ENCODE measurements at places on chromosomes 3 and 15.

- DNase-seq = no peak
Measured at GRCh38 chr3:49724586-49724985, 835 bp upstream of the GMPPB start.

GRCh38 chr15:72368325-72368724, 7.5 kb downstream of the HEXA start:
- no peak for DNase-seq

DNA sequence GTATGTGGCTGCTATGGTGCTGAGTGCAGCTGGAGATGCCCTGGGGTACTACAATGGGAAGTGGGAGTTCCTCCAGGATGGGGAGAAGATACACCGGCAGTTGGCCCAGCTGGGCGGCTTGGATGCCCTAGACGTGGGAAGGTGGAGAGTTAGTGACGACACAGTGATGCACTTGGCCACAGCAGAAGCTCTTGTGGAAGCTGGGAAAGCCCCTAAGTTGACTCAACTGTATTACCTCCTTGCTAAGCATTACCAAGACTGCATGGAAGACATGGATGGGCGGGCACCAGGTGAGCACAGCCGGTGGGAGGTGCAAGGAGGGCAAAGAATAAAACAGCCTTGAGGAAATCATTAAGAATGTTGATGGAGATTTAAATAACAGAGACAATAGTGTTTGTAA, 2.9 kb downstream of the ADPRH start:
- DNase-seq = no peak

- no peak for DNase-seq
Measured at GRCh38 chr15:34889476-34889875, 80.1 kb downstream of the AQR start.

DNA sequence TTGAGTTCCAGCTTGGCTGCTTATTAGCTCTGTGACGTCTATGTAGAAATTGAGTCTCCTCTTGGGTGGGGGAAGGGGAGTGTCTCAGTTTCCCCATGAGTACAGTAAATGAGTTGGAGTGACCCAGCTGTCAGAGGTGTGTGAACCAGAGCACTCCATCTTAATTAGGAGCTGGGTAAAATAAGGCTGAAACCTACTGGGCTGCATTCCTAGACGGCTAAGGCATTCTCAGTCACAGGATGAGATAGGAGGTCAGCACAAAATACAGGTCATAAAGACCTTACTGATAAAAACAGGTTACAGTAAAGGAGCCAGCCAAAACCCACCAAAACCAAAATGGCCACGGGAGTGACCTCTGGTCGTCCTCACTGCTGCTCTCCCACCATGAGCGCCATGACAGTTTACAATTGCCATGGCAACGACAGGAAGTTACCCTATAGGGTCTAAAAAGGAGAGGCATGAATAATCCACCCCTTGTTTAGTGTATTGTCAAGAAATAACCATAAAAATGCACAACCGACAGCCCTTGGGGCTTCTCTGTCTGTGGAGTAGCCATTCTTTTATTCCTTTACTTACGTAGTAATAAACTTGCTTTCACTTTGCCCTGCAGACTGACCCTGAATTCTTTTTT, 222.4 kb downstream of the CACNA2D3 start:
- DNase-seq = no peak

- no peak for DNase-seq
Measured at GRCh38 chr3:105802118-105802706, 66.6 kb downstream of the CBLB start.

DNA sequence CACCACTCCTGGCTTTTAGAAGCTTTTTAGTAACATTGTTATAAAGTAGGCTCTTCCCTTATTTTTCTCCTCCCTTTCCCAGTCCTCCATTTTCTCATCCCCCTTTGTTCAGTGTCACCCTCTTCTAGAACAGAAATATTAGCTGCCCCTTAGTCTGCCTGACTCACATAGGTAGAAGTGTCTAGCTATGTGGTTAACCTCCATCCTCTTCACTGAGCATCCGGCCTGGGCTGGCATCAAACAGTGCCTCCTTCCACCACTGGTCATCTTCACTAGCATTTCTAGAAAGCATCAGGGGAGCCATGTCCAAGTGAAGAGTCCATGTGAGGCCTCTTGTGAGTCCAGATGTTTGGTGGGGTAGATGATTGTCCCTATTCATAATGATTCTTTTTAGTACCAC, 70.0 kb upstream of the SKOR1 start:
- no peak for DNase-seq

DNA sequence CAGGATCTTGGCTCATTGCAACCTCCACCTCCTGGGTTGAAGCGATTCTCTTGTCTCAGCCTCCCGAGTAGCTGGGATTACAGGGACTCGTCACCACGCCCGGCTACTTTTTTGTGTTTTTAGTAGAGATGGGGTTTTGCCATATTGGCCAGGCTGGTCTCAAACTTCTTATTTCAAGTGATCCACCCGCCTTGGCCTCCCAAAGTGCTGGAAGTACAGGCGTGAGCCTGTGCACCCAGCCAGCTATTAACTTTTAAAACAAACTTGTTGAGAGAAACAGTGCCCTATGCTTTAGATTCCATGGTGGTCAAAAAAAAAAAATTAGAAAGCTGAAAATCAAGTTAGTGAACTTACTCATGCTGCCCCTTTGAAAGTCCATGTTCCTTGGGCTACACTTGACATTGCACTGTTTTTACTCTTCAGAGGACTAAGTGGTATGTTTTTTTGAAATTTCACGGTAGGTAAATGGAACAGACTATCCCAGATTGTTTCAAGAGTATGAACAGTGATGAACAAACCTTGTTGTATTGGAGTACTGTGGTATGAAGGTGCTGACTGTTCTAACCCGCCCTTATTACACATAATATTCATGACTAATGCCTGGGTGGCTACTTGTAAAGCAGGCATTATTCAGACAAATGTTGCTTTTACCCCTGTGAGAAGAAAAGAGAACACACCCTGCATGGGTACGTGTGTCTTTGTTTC, 206.9 kb downstream of the KLHL25 start:
- no peak for DNase-seq

Data from stimulated activated CD4-positive, alpha-beta T cell treated with anti-CD3 and anti-CD28 coated beads, Interleukin-1b, Interleukin-23, amount 100 ng/mL, for 24 hours (primary cell).